ENCODE measurements at places on chromosomes 12 and 14.

GRCh38 chr14:102760496-102761193 is 16.6 kb upstream of the TRAF3 start:
- no peak for DNase-seq

GRCh38 chr14:22820731-22821130 is 5.5 kb upstream of the SLC7A7 start:
- no peak for DNase-seq

DNA sequence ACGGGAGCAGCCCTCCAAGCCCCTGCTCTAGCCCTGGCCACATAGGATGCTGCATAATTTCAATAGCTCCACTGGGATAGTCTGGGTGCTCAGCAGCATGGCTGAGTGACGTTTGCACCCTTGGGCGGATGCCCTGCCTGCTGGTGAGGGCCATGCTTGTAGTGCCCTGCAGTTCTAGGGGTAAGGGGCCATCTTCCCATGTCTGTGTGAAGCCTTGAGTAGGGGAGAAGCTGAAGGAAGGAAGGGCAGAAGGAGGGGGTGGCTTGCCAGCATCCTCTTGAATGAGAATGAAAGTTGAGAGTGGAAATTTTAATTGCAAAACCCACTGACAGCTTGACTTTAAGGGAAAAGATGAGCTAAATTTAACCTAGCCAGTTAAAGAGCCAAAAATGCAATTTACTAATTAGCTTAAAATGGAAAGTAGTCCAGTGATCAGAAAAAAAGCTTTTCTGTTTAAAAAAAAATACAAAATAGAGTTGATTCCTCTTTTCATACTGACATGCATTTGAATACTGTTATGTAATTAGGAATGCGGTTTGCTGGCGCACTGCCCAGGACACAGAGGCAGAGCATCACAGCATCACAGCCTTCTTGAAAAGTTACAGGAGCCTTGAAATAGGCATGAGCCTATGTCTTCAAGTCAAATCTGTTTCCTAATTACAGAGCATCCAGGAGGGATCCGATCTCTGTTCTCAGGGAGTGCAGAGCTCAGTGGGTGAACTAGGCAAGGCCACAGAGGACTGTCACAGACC is 18.5 kb upstream of the EML1 start:
- DNase-seq, result no peak

DNA sequence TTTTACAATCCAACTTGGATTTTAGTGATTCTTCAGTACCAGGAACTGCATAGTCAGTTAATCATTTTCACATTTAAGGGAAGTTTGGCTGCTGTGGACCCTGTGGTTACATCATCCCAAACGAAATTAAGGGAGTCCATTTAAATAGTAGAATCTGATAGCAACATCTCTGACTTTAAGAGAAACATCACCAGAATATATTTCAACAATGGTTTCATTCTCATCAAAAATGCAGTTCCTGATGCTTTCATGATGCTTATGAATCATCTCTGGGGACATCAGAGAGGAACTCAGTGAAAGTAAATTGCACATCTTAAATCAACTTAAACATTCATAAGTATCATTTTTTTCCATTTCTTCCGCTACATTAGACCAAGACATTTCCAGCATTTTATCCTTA is 1170.7 kb downstream of the FSCB start:
- DNase-seq, result no peak

GRCh38 chr12:58000499-58000898 is 59.1 kb downstream of the ATP23 start:
- DNase-seq, result no peak

- no peak for DNase-seq
Measured at GRCh38 chr12:122866379-122866778, 29.5 kb downstream of the VPS37B start.

GRCh38 chr12:100375038-100375735 is 18.3 kb downstream of the SLC17A8 start:
- no peak for DNase-seq

DNA sequence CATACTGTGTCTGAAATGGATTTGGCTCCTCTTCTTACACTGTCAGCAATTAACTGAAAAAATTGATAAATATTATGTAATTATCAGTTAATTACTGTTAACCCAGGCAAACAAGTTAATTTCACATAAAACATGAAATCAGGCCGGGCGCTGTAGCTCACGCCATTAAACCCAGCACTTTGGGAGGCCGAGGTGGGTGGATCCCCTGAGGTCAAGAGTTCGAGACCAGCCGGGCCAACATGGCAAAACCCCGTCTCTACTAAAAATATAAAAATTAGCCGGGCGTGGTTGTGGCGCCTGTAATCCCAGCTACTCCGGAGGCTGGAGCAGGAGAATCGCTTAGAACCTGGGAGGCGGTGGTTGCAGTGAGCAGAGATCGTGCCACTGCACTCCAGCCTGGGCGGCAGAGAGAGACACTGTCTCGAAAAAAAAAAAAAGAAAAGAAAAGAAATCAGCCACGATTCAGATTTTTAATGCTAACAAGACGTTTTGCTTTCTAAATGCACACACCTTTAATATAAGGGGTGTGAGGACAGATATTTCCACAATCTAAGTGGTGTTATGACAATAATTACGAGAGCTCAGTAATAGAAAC is 473 bp upstream of the TMEM19 start:
- no peak for DNase-seq

GRCh38 chr12:71655495-71655894 is 8.2 kb downstream of the ZFC3H1 start:
- DNase-seq, result no peak

GRCh38 chr14:103362780-103363179 is 22.4 kb upstream of the MARK3 start:
- no peak for DNase-seq

DNA sequence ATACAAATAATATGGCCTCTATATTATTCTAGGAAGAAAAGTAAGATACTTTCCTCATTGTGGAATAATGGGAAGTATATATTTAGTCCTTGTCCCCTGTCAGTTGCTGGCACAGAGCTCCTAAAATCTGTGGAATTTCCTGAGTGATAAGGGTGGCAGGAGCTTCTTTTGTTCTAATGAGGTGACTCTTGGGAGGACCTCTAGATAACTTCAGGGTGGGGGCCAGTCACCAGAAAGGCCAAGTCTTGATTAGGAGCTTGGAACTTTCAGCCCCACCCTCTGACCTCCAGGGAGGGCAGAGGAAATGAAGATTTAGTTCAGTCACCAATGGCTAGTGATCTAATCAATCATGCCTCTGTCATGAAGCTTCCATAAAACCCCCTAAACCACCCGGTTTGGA is 179.9 kb upstream of the PRICKLE1 start:
- no peak for DNase-seq

DNA sequence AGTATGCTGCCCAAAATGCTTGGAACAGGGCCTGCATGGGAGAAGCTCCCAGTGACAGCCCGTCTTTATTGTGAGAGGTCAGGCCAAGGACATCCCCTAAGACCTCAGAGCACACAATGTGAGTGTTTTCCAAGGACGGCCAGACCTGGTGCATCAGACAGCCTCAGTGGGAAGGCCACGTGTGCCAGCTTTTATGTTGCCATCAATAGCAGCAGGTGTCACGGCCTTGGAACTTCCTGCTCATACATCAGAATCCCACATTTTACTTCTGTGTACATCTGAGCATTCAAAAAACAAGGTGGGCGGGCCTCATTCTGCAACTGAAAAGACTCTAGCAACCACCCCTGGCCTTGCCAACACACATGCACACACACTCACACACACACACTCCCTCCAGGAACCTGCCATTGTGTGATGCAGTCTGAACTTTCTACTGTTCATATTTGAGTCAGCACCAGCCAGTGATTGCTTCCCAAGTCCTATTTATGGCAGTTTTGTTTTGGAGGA is 753.1 kb upstream of the TBX3 start:
- DNase-seq, result no peak

- no peak for DNase-seq
Measured at GRCh38 chr12:83805156-83805772, 1107.3 kb downstream of the SLC6A15 start.

DNA sequence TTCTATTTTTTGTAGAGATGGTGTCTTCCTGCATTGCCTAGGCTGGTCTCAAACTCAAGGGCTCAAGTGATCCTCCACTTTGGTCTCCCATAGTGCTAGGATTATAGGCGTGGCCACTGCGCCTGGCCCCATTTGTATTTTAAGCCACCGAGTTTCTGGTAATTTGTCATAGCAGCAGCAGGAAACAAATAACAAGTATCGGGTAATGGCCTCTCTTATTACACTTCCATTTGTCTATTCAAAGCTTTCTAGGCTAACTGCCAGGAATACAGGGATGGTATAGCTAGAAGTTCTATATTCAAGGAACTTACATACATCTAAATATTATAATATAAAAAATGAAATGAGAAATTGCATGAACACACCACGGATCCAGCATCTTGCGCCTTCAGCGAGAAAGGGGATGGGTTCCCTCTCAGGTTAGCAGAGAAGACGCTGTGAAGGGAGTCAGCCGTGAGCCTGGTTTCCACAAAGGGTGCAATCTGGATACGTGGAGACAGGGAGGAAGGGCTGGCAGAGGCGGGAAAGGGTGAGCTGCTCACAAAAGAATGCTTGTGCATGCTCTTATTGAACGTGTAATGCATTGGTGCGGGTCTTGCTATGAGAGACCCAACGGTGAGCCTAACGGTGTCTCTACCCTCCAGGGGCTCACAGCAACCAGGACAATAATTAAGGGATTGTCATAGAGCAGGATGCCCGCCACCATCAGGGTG is 9.5 kb downstream of the BDKRB1 start:
- no peak for DNase-seq

- DNase-seq, result no peak
Measured at GRCh38 chr12:116333402-116333801, 55.9 kb upstream of the MED13L start.

DNA sequence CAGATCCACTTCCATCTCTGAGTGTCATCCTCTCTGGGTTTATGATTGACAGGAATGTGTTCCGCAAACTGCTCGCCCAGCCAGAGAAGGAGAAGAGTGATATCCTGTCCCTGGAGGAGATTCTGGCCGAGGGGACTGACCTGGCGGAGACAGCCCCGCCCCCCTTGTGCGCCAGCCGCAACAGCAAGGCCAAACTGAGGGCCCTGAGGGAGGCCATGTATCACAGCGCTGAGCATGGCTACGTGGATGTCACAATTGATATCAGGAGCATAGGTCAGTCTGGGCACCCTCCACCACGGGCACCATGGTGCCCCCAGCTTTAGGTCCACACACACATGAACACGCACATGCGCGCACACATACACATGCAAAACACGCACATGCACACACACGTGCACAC is 67.5 kb upstream of the PWP1 start:
- no peak for DNase-seq

DNA sequence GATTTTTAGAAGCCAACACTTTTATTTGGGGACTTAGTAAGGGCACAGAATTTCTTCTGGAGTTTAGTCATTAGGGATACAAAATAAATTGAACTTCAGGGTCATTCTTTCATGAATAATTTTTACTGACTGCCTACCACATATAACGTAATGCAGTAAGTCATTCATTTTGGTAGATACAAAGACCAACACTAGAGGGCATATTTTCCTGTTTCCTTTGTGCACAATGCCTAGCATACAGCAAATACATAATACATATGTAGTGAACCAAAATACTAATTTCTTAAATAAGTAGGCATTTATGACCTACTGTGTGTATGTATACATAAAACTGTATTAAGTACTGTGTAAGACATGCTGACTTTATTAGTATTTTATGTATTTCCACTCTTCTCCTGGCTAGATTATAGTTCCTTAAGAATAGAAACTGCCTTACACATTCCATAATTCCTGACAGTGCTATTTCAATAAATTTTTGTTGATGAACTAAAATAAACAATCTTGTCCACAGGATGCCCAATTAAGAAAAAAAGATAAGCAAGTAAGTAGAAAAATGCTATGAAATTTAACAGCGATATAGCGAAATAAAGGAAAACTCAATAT is 47.9 kb downstream of the PPP1R12A start:
- no peak for DNase-seq

DNA sequence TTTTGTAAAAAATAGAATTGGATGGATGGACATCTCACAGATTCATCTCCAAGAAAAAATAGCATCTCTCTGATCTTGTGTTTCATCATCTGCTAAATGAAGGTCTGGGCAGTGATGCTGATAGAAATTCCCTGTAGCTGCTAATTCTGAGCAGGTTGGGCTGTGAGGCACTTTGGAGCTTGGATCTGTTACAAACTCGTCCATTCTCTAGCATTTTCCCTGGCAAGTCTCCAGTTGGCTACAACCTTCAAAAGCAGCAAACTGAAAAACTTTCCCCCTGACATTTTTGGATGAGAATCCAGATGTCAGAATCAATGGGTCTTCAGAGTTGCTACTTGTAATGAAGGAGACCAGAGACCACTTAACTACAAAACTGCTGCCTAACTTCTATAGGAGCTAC is 72.7 kb downstream of the TPH2 start:
- DNase-seq, result no peak

DNA sequence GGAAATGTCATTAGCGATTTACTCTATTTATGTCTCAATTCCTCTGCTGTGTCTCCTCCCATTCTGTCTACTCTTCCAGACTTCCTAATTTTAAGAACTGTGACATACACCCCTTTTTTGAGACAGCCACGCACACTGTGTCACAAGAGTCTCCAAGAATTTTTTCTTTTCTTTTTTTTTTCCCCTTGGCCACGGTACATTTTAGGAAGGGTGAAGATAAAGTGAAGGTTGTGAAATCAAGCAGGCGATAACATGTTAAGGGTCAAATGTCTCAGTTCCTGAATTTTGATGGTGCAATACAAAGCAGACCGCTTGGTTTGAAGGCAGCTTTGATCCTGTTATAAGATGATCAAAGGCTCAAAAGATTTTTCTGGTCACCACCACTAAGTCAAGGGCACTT is 4.3 kb downstream of the OLR1 start:
- no peak for DNase-seq

- no peak for DNase-seq
Measured at GRCh38 chr14:59313144-59313651, 124.7 kb downstream of the DAAM1 start.

- DNase-seq, result no peak
Measured at GRCh38 chr12:18217966-18218365, 43.4 kb upstream of the PIK3C2G start.

- DNase-seq, result no peak
Measured at GRCh38 chr14:104863131-104863862, 1.8 kb upstream of the CEP170B start.

- DNase-seq, result no peak
Measured at GRCh38 chr14:98325761-98326160, 946.2 kb downstream of the BCL11B start.

DNA sequence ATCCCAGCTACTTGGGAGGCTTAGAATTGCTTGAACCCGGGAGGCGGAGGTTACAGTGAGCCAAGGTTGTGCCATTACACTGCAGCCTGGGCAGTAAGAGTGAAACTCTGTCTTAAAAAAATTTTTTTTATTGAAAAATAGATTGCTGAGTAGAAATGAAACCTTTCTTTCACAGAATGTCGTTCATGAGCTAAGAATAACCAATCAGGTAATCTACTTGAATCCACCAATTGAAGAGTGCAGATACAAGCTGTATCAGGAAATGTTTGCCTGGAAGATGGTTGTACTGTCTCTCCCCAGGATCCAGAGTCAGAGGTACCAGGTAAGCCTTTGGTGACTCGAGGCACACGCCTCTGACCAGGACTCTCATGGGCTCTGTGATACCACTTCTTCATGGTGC is 27.0 kb downstream of the DYNC1H1 start:
- no peak for DNase-seq
